ENCODE measurements at places on chromosomes 13 and 19.

DNA sequence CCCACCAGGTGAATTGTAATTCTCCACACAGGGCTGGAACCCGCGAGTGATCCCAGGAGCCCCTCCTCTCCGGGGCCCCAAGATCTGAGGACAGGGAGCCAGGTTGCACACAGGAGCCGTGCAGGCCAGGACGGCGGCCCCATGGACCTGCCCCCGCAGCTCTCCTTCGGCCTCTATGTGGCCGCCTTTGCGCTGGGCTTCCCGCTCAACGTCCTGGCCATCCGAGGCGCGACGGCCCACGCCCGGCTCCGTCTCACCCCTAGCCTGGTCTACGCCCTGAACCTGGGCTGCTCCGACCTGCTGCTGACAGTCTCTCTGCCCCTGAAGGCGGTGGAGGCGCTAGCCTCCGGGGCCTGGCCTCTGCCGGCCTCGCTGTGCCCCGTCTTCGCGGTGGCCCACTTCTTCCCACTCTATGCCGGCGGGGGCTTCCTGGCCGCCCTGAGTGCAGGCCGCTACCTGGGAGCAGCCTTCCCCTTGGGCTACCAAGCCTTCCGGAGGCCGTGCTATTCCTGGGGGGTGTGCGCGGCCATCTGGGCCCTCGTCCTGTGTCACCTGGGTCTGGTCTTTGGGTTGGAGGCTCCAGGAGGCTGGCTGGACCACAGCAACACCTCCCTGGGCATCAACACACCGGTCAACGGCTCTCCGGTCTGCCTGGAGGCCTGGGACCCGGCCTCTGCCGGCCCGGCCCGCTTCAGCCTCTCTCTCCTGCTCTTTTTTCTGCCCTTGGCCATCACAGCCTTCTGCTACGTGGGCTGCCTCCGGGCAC is 3.9 kb downstream of the FFAR1 start:
- no peak for DNase-seq

DNA sequence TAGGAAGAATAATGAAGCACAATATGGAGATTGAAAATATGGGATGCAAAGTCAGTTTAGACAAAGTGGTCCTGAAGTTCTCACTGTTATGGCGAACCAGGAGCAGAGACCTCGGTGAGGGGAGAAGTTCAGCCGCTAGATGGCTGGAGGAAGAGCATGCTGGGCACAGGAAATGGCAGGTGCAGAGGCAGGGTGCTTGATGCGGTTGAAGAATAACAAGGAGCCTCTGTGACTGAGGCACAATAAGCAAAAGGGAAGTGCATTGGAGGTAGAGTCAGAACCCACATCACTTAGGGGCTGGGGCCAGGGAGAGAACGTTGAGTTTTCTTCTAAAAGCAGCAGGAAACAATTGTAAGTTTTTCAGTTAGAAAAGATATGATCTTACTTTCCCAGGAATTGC is 1725.2 kb downstream of the EFNB2 start:
- DNase-seq: no peak

DNA sequence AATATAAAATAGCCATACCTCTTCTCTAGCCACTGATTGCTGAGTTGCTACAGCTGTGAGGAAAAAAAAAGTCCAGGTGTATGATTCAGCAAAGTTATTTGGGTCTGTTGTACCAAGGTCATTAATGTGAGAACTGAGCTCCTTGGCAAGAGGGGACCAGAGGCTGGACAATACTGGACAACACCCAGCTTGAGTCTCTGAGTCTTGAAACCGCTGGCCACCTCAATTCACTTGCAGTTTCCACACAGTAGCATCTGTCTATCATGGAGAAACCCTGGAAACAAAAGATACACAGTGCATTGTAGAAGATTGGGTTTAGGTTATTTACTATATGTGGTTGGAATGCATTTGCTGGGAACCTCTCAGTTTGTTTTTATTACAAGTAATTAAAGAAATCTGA is 60.4 kb downstream of the WDFY2 start:
- no peak for DNase-seq

DNA sequence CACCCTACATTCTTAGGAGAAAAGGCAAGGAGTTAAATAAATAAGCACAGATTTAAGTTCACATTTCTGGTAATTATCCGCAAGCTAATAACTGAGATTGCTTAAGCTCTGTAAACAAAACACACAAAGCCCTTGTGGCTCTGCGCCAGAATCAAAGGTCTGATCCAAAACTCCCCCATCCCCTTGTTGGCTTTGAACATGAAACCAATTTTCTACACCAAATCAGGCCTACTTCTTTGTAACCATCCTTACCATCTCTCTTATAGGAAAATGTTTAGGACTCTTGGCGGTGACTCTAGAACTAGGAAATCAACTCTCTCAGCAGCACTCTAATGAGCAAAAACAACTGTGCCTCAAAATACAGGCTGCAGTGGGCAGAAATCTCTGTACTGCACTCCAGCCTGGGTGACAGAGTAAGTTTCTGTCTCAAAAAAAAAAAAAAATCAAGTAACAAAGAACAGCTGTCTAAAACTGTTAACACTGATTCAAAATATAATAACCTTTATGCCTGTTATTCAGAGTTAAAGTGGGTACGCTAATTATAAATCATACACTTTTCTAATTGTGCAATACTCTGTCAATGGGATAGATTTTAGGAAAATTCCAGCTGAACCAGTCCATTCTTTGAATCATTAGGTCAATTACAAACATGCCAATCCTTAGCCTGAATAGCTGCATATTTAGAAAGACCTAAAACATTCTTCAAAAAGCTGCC is 25.8 kb downstream of the ABCC4 start:
- no peak for DNase-seq

GRCh38 chr13:20387441-20387971 is 138.2 kb downstream of the CRYL1 start:
- DNase-seq: no peak

DNA sequence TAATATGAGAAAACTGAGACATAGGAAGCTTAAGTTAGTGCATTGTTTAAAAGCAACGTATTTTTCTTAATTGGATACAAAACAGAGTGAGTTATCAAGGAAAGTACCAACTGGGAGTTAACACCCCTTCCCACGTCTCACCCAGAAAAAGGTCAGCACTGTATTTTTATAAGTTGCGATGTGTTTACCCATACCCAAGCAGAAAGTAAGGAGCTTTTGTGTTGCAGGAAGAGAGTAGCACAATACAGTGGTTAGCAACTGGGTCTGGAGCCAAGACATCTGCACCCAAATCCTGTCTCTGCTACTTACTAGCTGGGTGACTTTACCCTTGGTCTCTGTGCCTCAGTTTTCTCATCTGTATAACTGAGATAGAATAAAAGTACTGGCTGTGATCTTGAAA is 34.3 kb downstream of the FAM216B start:
- no peak for DNase-seq

DNA sequence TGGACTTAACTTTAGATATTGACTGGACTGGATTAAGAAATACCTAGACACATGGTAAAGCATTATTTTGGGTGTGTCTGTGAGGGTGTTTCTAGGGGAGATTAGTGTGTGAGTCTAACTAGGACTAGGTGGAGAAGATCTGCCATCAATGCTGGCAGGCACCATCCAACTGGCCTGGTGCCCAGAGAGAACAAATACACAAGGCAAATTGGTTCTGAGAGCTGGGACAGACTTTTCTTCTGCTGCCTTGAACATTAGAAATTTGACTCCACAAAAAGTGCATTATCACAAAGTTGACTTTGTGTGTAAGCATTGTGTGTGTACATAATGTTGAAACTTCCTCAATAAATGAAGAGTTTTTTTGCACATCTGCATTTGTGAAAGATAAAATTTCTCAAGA is 522.1 kb downstream of the SUCLA2 start:
- no peak for DNase-seq

GRCh38 chr13:32135655-32136054 is 104.1 kb downstream of the FRY start:
- DNase-seq: no peak

GRCh38 chr19:6475321-6476108 is 6.1 kb downstream of the DENND1C start:
- no peak for DNase-seq

DNA sequence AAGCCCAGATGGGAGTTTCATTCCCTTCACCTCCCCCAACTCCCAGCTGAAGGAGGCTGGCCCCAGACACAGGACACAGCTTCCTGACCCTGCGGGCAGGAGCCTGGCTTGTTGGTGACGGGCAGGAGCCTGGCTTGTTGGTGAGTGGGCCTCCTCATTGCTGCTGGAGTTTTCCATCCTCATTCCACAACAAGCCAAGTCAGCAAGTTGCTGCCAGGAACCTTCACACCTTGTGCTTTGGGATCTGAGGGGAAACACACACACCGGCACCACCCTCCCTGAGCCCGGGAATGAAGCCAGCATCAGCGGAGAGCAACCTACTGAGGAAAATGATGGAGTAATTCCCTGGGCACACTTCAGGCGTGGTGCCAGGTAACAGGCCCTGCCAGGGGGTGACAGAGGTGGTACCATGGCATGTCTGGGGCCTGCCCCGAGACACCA is 74.9 kb downstream of the ALOX5AP start:
- no peak for DNase-seq

GRCh38 chr13:27170516-27171243 is 931 bp downstream of the USP12 start:
- no peak for DNase-seq

GRCh38 chr13:109737606-109738005 is 48.8 kb downstream of the IRS2 start:
- DNase-seq: no peak

DNA sequence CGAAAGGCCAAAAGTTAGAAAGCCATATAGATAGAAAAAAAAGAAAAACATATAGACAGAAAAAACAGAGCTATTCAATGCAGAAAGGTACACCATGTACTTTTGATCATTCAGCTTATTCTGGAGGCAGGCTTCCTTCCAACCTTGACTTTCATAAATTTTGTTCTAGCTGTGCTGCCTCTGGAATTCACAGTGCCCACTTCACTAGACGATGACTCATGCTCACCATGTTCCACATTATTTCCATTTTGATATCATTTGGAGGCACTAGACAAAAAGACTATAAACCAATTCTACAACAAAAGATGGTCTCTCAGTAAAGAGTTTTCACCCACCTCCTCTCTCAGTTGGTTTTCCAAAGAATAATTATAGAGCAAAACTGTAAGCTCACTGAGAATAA is 229.0 kb upstream of the IPO5 start:
- no peak for DNase-seq

DNA sequence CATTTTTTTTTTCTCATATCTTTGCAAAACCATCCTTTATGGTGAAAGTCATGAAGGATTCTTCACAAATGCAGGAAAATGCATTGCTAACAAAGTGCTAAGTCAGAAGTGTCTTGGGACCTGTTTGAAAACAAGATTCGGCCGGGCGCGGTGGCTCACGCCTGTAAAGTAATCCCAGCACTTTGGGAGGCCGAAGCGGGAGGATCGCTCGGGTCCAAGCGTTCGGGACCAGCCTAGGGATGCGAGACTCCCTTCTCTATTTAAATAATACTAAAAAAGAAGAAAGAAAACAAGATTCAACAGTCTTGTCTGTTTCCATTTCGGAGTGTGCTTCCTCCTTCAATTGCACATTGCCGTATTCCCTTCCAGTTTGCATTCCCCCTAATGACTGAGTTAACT is 819 bp downstream of the EID2B start:
- DNase-seq: no peak

DNA sequence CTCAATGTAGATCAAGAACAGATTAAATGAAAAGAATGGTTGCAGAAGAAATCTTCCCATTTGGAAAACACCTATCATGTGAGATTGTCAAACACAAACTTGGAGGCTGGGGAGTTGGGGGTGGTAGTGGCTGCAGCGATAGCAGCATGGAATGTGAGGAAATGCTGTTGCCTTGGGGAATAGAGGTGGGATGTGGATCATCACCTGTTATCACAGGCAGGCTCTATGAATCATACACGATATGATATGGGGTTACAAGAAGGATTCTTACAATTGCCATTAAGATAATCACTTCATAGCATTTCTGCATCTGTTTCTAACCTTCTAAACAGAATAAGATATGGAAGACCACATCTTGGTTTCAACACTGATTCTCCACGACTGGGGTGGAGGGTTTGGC is 88.7 kb downstream of the RNASEH2B start:
- DNase-seq: no peak

All from GM12892 (cell line).